ENCODE measurements at places on chromosomes 4 and X. TPM values are rescaled to one million over a fixed set of nuclear protein-coding genes. Genes with fewer than 3 reads are reported as not detected.

DNA sequence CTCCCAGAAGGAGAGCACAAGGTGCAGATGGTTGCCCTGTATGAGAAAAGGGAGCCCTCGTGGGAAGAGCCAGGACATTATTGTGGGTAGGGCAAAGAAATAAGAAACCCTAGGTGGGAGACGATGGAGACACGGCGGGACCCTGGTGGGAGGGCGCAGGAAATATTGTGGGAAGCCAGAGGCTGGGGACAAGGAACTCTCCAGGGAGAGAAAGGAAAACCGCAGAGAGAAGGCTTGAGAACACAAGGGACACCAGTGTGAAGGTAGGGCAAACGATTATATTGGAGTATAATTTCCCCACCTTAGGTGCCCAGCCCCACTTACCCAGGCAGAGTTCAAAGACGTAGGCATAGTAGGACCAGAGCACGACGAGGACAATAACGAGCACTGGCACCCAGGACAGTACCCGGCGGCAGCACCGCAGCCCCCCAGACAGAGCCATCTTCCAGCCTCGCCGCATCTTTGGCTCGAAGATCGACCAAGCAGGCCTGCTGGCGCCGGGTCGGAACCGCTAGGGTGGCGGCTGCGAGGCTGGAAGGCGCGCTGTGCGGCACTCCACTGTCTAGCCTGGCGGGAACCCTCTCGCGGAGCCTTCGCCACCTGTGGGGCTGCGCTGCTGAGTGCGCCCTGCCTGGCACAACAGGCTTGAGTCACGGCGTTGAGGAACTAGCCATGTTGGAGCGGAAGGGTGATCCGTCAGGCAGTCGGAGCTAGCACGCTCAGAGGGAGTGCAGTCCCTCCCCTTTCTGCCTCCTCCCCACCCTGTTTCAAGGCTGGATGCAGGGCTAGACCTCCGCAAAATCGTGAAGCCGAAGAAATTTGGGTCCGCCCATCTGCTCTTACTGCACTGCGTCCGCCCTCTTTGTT lies at the start of gene ZDHHC15:
TSS of gene ZDHHC15 (minus strand) at position 473 of the 867 bp plus-strand sequence. CDS start at position 460, 13 bp downstream.
- peaks cover 2% of the 10 kb centered on the region for H3K4me1 ChIP-seq
- H3K4me3 ChIP-seq, result peak within 1 kb of the TSS; percentile 82
- peak within 1 kb of the TSS; percentile 70 for H3K27ac ChIP-seq
- peak; percentile 82 for DNase-seq
- peaks cover 4% of the 10 kb centered on the region for H3K27me3 ChIP-seq

- no peaks in the 10 kb centered on the region for H3K27me3 ChIP-seq
- no peaks in the 10 kb centered on the region for H3K36me3 ChIP-seq
- no peak overlapping the region for H3K4me3 ChIP-seq
- DNase-seq, result no peak
- H3K4me1 ChIP-seq, result no peaks in the 10 kb centered on the region
These were observed 219.3 kb upstream of the LDB2 start for GRCh38 chr4:17117746-17118145.

DNA sequence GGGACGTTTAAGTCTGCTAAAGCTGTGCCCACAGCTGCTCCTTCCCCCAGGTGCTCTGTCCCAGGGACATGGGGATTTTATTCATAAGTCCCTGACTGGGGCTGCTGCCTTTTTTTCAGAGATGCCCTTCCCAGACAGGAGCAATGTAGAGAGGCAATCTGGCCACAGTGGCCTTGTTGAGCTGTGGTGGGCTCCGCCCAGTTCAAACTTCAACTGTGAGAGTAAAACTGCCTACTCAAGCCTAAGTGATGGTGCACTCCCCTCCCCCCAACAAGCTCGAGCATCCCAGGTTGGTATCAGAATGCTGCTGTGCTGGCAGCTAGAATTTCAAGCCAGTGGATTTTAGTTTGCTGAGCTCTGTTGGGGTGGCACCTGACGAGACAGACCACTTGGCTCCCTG lies 1371.4 kb downstream of the ADGRL3 start:
- DNase-seq, result no peak
- H3K36me3 ChIP-seq, result no peaks in the 10 kb centered on the region
- no peak overlapping the region for H3K4me3 ChIP-seq

GRCh38 chr4:163911891-163912290 lies 417.4 kb downstream of the TMA16 start:
- no peak for DNase-seq
- H3K27me3 ChIP-seq, result no peaks in the 10 kb centered on the region

GRCh38 chr4:99630857-99631360 lies 26.7 kb downstream of the C4orf54 start:
- no peaks in the 10 kb centered on the region for H3K36me3 ChIP-seq
- H3K27me3 ChIP-seq, result no peaks in the 10 kb centered on the region

DNA sequence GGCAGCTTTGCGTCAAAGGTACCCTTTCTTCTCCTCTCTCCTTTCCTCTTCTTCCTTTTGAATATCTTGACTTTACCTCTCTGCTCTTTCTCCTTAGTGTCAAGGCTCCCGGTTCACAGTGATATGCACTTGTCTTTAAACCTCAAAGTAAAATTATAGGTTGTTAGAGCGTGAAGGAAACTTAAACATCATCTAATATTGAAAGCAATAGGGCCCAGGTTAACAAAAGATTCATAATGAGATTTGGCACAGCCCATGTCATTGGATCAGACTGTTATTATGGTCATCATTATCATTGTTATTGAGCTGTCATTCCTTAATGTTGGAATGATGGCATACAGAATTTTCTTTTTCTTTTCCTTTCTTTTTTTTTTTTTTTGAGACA lies 32.5 kb downstream of the FTHL17 start:
- no peaks in the 10 kb centered on the region for H3K36me3 ChIP-seq
- no peak overlapping the region for H3K27ac ChIP-seq
- no peak for DNase-seq
- no peak overlapping the region for H3K4me3 ChIP-seq
- H3K4me1 ChIP-seq, result no peaks in the 10 kb centered on the region
- H3K27me3 ChIP-seq, result no peaks in the 10 kb centered on the region

GRCh38 chr4:130712038-130712437 lies 1616.1 kb downstream of the C4orf33 start:
- H3K36me3 ChIP-seq, result no peaks in the 10 kb centered on the region
- H3K27me3 ChIP-seq, result no peaks in the 10 kb centered on the region
- H3K4me3 ChIP-seq, result no peak overlapping the region
- no peak for DNase-seq
- peaks cover 5% of the 10 kb centered on the region for H3K4me1 ChIP-seq

DNA sequence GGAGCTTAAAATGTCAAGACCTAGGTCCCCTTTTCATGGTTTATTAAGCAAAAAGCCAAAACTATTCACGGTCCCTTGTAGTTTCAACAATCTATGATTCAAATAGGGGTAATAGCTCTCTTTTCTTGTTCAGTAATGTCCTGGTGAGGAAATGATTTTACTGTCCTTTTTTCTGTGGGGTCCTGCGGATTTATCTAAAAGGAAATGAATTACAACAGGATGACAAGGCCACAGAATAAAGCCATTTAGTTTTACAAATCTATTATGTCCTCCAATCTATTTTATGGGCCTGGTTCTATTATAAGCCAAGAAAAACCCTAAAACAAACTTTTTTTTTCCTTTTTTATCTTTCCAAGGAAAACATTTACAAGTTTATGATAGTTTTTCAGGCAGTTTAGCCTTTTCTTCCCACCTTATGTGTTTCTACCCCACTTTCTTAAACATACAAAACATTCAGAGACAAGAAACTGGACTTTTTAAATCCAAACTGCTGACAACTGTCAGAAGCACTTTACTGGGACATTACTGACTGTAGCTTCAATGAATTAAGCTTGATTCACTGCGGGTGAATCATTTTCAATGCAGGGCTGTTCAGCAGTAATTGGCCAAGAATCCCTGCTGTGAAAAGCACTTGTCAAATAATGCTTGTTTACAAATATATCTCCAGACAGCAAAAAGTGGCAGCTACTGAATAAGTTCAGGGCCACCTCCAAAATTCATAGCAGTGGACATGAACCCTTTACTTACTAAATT lies 4.3 kb downstream of the EPHA5 start:
- no peaks in the 10 kb centered on the region for H3K36me3 ChIP-seq
- H3K4me3 ChIP-seq, result no peak overlapping the region
- H3K27me3 ChIP-seq, result peaks cover 49% of the 10 kb centered on the region
- H3K4me1 ChIP-seq, result no peaks in the 10 kb centered on the region
- H3K27ac ChIP-seq, result no peak overlapping the region

DNA sequence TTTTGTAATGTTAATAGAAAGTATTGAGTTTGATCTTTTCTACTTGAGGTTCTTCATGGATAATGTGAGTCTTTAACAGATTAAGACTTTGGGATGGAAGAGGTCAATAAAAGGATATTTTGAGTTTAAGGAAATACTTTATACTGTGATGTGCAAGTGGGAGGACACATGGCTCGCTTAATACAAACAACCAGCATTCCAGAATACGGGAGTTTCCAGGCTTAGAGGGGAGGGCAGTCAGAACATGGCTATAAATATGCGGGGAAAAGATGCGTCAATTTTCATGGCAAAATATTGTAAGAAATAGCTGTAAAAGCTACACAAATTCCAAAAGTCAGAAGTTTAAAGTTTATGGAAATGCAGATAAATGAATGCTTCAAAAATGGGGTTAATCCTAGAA lies 192.3 kb downstream of the AASDH start:
- H3K4me3 ChIP-seq, result no peak overlapping the region
- no peaks in the 10 kb centered on the region for H3K4me1 ChIP-seq
- peaks cover 18% of the 10 kb centered on the region for H3K36me3 ChIP-seq
- no peaks in the 10 kb centered on the region for H3K27me3 ChIP-seq
- no peak overlapping the region for H3K27ac ChIP-seq
- DNase-seq, result no peak

DNA sequence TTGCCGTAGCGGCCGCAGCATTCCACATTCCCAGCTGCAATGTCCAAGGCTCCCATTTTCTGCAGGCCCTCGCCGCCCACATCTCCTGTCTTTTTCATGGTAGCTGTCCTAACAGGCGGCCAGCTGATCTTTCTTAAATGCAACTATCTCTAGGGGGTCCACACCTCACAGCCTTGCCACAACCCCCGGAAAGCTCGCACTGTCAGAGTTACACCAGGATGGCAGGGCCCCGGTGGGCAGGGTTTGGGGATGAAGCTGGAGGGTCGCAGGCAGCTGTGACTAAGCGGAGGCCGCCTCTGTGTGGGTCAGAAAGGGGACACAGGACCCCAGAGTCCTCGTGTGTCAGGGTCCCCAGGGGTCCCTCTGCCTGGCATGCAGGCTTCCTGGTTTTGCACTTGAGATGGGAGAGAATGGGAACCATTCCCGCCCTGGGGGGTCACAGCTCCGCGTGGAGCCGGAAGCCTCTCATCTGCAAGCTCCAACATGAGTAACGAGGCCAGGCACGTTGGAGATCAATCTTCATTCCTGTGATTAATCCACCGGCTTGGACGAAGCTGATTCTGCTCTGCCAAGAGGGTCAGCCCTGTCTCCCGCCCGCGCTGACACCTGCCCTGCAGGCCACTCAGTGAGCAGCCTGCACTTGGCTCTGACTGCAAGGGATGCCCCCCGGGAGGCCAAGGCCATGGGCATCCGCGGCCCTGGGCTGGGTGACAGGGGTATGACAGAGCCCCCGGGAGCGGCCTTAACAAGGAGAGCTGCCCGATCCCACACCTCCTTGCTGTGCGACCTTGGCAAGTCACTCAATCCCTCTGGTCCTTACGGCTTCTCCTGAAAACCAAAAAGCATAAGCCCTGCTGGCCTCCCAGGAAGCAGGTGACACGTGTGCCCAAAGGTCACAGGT lies 97.9 kb downstream of the ADRA2C start:
- DNase-seq, result peak; percentile 48
- no peaks in the 10 kb centered on the region for H3K36me3 ChIP-seq
- no peaks in the 10 kb centered on the region for H3K27me3 ChIP-seq
- H3K4me1 ChIP-seq, result no peaks in the 10 kb centered on the region

GRCh38 chrX:56783450-56783831 lies 54.4 kb downstream of the NBDY start:
- H3K27me3 ChIP-seq, result no peaks in the 10 kb centered on the region
- H3K27ac ChIP-seq, result no peak overlapping the region
- no peaks in the 10 kb centered on the region for H3K4me1 ChIP-seq
- H3K4me3 ChIP-seq, result no peak overlapping the region
- DNase-seq, result peak; percentile 68

GRCh38 chrX:139600105-139600504 lies 69.6 kb downstream of the F9 start:
- H3K27ac ChIP-seq, result no peak overlapping the region
- no peaks in the 10 kb centered on the region for H3K36me3 ChIP-seq
- H3K4me1 ChIP-seq, result no peaks in the 10 kb centered on the region
- H3K27me3 ChIP-seq, result no peaks in the 10 kb centered on the region
- H3K4me3 ChIP-seq, result no peak overlapping the region

DNA sequence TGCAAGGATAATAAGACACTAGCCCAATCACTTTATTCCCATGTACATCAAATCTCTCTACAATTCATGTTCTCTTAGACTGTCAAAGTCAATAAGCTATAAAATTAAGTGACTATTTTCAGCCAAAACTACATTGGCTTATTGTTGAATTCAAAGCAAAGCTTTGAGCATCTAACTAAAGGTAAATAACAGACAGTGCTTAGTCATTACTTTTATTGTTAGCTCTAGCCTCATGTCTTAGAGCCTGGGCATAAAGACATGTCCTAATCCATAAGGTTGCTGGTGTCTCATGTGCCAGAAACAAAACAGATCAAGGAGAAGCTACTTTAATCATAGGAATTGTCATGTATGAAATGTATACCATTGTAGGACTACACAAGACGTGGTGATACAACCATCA lies 103.1 kb upstream of the UNC5C start:
- H3K27me3 ChIP-seq, result no peaks in the 10 kb centered on the region
- H3K27ac ChIP-seq, result no peak overlapping the region
- no peaks in the 10 kb centered on the region for H3K4me1 ChIP-seq

DNA sequence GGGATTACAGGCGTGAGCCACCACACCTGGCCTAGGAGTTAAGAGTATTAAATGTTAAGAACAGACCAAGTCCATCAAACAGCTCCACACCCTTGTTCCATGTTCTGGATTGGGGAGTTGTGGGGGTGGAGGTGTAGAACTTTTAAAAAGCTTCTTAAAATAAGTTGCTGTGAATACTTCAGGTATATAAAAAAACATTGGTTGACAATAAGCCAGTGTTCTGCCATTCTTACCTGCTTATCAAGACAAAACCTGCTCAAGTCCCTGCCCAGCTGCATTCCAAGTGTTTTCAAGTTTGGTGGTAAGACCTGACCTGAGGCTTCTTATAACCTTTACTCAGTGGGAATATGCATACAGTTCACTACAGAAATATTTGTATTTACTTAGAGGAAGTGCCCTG lies 6.4 kb downstream of the RBM3 start:
- no peak overlapping the region for H3K4me3 ChIP-seq
- peaks cover 40% of the 10 kb centered on the region for H3K36me3 ChIP-seq
- H3K27ac ChIP-seq, result no peak overlapping the region
- H3K4me1 ChIP-seq, result peaks cover 4% of the 10 kb centered on the region
- DNase-seq, result no peak

GRCh38 chr4:81207828-81208227 lies 7.2 kb downstream of the PRKG2 start:
- H3K27ac ChIP-seq, result no peak overlapping the region
- H3K4me1 ChIP-seq, result no peaks in the 10 kb centered on the region
- peaks cover 41% of the 10 kb centered on the region for H3K27me3 ChIP-seq
- no peak for DNase-seq
- no peaks in the 10 kb centered on the region for H3K36me3 ChIP-seq
- no peak overlapping the region for H3K4me3 ChIP-seq

The TTC29 gene
- 2.7 TPM for total RNA-seq

The MAGEA9B gene
- total RNA-seq, result not detected
